ENCODE measurements at places on chromosomes 3 and 15. TPM values are rescaled to one million over a fixed set of nuclear protein-coding genes. Genes with fewer than 3 reads are reported as not detected.

The MORC1 gene
- total RNA-seq: 0.84 TPM

The LMOD3 gene
- not detected for total RNA-seq

The CLPX gene
- total RNA-seq: 52.8 TPM

The ASB7 gene
- total RNA-seq: 23.5 TPM

The RTP3 gene
- 0.10 TPM for total RNA-seq

The CPNE9 gene
- total RNA-seq: not detected

The TJP1 gene
- total RNA-seq: 0.10 TPM

The CLDN18 gene
- total RNA-seq: under 0.01 TPM

The PLS1 gene
- total RNA-seq: 1.2 TPM

The TERC gene
- total RNA-seq: 382 TPM

The NPAP1 gene
- total RNA-seq: not detected

The ZMAT3 gene
- 5.8 TPM for total RNA-seq

The DNAJA4 gene
- total RNA-seq: 22.0 TPM

The SLC28A1 gene
- total RNA-seq: not detected

The GOLGA6L4 gene
- 0.42 TPM for total RNA-seq

The TWF2 gene
- 70.5 TPM for total RNA-seq

The CCR2 gene
- total RNA-seq: 6.9 TPM
